Stimulated activated CD4-positive, alpha-beta T cell treated with anti-CD3 and anti-CD28 coated beads, TNF-alpha, amount 100 ng/mL, for 24 hours (primary cell): ENCODE measurements at places on chromosomes 2 and 18.

DNA sequence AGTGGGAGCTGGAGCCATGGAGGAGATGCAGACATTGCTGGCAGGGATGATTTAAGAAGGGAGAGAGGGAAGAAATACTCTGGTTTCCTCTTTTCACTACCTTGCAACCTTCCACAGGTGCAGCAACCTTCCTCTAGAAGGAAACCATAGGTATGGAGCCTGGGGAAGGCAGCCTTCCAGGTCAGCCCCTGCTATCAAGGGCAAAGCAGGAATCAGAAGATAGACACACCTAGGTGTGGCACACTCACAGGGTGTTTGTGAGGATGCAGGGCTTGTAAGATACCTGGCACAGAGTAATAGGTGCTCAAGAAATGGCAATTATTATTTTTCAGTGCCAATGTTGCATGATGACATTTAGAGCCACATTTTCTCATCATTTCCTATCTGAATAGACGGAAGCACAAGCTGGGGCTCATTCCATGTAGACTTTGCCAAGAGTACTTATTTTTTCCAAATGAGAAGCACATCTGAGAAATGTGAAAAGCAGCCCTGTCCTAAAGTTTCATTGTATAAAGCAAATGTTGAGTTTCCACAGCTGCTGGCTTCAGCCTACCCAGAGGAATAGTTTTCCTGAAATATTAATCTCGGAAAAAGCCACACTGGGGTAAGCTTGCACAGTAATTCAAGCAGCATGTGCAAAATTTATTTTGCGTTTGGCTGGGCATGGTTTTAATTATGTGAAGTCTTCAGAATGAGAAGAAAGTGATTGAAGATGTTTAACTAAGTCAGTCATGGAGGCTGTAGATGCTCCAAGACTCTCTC is 20.6 kb downstream of the EVA1A start:
- no peak for DNase-seq

DNA sequence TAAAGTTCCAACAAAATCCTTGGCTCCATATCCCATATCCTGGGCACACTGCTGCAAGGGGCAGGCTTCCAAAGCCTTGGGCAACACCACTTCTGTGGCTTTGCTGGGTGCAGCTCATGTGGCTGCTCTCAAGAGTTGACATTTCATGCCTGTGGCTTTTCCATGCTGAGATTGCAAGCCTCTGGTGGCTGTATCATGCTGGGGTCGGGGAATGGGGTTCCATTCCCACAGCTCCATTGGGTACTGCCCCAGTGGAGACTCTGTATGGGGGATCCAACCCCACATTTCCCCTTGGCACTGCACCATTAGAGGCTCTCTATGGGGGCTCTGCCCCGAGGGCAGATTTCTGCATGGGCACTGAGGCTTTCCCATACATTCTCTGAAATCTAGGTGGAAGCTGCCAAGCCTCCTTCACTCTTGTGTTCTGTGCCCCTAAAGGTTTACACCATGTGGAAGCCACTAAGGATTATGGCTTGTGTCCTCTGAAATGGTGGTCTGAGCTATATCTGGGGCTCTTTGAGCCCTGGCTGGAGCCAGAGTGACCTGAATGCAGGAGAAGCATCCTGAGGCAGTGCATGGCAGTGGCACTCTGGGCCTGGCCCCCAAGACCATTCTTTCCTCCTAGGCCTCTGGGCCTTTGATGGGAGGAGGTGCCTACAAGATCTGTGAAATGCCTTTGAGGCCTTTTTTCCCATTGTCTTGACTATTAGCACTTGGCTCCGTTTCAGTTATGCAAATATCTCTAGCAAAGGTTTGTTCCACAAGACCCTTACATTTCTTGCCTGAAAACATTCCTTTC is 107.9 kb downstream of the PTGR3 start:
- DNase-seq = no peak

- DNase-seq = no peak
These were observed 246.5 kb downstream of the GALR1 start for GRCh38 chr18:77495982-77496690.

DNA sequence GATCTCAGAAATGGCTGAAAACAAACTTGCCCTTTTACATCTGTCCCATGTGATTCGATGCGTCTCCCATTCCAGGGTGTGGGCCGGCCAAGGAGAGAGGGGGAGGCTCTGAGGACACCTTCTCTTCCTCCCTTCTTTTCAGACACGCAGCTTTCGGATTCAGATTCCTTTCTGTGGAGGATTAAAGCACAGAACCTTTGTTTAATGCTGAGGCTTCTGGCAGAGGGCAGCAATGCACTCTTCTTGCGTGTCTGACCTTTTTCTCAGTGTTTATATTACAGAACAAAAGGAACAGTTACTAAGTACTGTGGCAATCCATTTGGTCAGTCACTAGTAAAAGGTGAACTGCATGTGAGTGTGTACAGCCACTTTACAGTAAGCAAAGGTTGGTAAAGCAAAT is 268.9 kb upstream of the CCDC68 start:
- DNase-seq = no peak

DNA sequence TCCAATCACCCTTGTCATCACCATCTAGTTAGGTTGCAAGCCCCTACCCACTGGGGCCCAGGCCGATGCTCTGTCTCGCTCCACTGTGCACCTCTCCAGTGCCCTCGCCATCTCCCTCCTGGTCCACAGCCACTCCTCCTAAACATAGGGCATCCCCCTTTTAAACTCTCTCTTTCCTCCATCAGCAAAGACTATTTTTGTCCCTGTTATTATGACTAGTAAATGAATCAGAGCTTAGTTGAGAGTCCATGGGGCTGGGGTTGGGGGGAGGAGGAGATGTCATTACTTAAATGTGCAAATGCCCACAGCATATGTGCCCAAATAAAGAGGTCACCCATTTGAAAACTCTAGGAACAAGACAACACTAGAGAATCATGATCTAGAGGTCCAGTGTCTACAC is 167.4 kb downstream of the TRABD2A start:
- DNase-seq = no peak

GRCh38 chr2:156385242-156385641 is 50.9 kb upstream of the GPD2 start:
- peak; percentile 24 for DNase-seq

DNA sequence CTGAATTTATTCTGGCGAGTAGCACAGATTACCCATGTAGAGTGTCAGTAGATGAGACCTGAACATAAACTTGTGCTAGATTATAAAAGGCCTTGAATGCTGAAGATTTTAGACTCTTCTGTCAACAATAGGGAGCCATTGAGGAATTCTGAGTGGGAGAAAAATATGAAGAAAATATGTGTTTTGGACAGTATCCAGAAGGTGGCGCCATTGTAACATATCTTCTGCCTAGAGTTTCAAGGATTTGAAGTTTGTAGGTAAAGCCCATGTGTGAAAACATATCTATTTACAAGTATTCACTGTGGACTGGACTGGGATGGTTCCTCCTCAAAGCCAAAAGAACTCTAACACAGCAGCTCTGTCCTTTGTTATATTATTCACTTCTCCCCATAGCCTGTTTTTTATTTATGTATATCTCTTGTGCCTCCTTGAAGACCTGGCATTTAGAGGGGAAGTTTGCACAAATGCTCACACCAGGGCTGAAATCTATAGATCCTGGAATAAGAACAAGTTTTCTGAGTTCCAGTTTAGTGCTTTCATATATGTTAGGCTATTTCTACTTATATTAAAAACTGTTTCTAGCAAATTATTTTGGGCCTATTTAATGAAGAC is 124.9 kb downstream of the RDH14 start:
- no peak for DNase-seq

- no peak for DNase-seq
These were observed 133.6 kb downstream of the MBD2 start for GRCh38 chr18:54090856-54091255.

GRCh38 chr2:193276988-193277387 is 1082.3 kb upstream of the TMEFF2 start:
- no peak for DNase-seq

DNA sequence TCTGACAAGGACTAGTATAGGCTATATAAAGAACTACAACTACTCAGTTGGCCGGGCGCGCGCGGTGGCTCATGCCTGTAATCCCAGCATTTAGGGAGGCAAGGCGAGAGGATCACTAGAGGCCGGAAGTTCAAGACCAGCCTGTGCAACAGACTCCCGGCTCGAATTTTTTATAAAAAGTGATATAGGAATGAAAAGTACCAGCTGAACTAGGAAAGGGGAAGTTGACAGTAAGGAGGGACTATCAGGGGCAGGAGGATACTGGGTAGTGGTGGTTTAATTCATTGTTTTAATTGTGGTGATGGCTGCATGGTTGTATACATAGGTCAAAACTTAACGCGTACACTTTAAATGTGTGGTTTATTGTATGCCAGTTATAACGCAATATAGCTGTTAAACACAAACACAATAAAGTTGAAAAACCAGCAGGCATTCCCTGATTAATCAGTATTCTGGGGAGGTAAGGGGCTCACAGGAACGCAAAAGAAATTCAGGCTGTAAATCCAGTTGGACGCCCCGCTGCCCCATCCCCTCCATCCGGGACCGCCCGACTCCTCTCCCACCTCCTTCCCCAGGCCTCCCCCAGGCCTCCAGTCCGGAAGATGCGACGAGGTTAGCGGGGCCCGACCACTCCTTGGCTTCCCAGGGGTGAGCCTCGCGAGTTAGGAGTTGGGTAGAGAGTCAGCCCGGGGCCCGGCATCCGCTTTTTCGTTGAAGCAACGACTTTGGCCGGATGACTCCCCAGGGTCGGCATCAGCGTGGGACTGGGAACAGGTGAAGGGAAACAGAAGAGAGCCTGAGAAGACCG is 746 bp upstream of the POLR1B start:
- no peak for DNase-seq

DNA sequence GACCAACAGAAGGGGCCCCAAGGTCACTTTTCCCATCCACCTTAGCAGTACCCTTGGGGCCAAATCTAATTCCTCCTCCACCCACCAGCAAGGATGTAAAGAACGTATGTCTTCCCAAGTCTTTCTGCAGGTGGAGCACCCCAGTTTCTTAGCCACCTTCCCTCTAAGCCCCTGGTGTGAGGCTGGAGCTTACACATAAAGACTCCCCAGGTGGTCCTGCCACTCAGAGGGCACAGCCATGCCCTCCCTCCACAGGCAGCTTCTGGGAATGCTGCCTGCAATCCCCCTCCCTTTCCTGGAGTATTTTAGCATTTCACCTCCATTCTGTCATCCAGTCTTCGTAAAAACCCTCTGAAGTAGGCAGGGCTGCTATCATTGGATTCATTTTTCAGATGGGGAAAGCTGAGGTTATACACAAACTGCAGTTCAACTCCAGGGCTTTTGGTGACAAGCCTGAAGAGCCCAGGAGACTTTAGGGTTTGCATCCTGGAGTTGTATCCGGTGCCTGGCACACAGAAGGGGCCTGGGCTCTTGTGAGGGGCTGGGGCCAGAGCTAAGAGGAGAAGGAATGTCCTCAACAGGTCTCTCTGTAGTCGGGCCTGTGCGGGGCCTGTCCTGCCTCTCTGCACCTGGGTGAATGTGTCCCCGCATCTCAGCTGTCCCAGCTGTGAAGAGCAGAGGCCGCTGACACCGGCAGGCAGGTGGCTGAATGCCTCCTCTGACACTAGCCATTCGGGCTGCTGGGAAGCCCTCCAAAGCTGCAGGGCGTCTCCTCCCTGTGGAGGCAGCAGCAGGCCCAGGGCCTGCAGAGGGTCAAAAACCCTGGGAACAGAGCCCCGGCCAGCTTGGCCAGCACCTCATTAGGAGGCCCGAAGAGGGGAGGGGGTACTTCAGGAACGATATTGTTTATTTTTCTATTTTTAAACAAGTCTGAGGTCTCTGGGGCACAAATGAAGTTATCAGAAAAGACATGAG is 27.6 kb downstream of the CIB4 start:
- DNase-seq = no peak

- no peak for DNase-seq
These were observed 244.1 kb downstream of the LPIN1 start for GRCh38 chr2:11990576-11990975.

GRCh38 chr2:171394164-171394740 is 39.5 kb downstream of the METTL8 start:
- no peak for DNase-seq

DNA sequence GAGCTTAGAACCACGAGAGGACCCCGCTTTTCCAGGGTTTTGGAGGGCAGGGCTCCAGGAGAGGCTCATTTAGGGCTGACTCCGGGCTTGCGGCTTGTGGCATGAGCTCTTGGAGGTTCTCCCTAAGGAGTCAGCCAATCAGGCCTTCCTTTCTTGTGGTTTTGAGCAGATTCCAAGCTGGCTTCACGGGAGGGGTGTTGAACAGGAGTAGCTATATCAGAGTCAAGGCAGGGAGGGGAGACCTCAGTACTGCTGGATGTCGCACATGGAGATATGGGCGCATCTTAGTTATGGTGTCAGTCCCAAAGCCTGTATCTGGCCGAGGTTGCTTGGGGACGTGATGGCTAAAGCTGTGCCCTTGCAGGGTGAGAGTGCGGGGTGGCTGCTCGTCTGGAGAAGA is 98.6 kb downstream of the AGAP1 start:
- DNase-seq = no peak

- DNase-seq = no peak
These were observed 106.8 kb downstream of the ARHGAP28 start for GRCh38 chr18:6836331-6836730.

- DNase-seq = no peak
These were observed 482.3 kb downstream of the TNS1 start for GRCh38 chr2:217520356-217521010.

DNA sequence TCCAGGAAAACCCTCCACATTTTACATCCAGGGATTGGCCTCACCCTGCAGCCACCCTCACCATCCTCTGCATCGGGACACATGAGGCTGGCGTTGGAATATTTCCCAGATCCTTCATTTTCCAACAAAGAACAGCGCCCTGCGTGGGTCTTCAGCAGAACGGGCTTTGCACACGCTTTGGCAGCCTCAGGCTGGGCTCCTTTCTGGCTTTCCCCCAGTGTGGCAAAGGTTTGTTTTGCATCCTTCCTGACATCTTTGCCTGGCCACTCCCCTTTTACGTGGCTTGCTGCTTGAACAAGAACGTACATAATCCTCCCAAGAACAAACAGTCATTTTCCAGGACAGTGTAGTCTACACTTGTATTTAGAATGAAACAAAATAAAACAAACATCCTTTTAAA is 25.6 kb upstream of the GREB1 start:
- DNase-seq = no peak

DNA sequence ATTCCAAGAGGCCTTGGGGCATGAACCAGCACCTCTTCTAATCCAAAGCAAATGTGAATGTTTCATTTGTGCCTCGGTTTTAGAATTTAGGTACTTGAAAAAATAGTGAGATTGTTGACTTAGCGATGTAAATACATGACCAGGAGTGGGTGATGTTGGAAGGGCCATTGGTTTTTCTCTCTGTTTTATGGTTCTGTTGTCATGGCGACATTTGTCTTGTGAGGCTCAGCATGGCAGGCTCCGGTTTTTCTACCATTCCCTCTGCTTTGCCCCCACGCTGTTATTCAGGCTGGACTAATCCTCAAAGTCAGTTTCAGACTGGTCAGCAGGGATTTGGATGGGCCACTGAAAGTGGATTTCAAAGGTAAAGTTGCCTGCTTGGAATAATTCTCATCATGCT is 255.4 kb downstream of the ALPK2 start:
- DNase-seq = no peak

- DNase-seq = no peak
These were observed 26.6 kb upstream of the ITGA4 start for GRCh38 chr2:181430406-181431118.
